ENCODE measurements at places on chromosomes 5 and 9.
A peak's percentile ranks its signal among the peaks of the same experiment; 100 is the strongest.

DNA sequence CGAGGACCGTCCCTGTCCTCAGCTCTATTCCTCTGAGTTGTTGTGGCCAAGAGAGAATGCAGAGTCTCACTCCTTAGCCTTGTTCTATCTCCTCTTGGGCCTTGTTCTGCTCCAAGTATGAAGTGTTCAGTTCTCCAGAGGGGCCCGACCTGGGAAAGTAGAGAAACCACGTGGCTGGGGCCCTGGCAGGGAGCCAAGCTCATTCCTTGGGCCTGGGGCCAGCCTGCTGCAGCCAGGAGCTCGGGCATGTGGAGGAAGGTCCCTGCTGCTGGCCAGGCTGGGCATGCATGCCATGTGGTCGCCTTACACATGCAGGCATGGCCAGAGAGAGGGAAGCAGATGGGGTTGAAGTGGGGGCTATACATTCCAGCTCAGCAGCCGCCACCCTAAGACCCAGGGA is 60.7 kb downstream of the COL27A1 start:
- DNase-seq, result no peak

GRCh38 chr9:38443181-38443580 is 18.9 kb upstream of the IGFBPL1 start:
- no peak for DNase-seq

DNA sequence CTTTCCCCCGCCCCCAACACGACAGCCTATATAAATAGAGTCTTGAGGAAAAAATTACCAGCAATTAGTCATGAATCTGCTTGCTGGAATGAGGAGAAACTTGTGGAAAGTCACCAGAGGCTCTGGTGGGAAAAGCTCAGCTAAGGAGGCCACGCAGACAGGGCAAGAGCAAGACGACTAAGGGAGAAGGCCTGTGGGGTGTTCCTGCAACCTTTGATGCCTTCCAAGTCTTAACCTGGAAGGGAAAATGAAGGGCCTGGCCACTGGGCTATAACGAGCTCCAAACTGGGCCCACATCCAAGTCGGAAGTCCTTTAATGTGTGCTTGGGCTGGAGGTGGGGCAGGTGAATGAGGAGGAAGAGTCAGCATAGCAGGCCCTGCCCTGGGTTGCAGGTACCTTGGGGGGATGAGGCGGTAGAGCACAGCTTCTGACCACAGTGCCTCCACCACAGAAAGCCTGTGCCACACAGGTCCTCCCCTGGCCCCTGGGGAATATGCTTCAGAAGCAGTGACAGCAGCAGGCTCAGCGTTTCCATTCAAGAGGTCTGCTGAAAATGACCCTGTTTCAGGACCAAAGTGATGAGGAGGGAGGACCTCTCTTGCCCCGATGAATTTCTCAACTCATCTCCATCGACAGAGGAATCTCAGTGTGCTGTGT is 92.8 kb upstream of the LRRTM2 start:
- DNase-seq, result no peak

DNA sequence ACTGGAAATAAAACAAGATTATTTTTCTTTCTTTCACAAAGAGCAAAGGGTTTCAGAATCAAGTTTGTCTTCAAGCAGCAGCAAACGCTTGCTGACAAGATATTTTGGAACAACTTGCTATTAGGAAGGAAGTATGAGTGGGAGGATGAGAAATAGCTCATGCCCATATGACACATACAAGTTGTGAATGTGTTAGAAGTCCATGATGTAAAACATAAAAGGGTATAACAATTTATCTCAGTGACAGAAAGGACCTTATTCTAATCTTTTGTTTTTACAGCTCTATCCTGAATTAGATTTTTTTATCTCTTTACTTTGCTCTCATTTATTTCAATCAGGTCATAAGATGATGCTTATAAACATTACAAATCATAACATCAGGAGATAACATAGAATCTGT is 516.6 kb upstream of the MEF2C start:
- DNase-seq, result no peak

- no peak for DNase-seq
Measured at GRCh38 chr9:2021731-2022130, 6.6 kb downstream of the SMARCA2 start.

- DNase-seq, result no peak
Measured at GRCh38 chr5:123508441-123508840, 3.5 kb upstream of the CSNK1G3 start.

- no peak for DNase-seq
Measured at GRCh38 chr9:33331377-33331891, 41.1 kb downstream of the NFX1 start.

- no peak for DNase-seq
Measured at GRCh38 chr9:806285-807156, 35.0 kb upstream of the DMRT1 start.

- no peak for DNase-seq
Measured at GRCh38 chr9:16869882-16870595, 431 bp downstream of the BNC2 start.

DNA sequence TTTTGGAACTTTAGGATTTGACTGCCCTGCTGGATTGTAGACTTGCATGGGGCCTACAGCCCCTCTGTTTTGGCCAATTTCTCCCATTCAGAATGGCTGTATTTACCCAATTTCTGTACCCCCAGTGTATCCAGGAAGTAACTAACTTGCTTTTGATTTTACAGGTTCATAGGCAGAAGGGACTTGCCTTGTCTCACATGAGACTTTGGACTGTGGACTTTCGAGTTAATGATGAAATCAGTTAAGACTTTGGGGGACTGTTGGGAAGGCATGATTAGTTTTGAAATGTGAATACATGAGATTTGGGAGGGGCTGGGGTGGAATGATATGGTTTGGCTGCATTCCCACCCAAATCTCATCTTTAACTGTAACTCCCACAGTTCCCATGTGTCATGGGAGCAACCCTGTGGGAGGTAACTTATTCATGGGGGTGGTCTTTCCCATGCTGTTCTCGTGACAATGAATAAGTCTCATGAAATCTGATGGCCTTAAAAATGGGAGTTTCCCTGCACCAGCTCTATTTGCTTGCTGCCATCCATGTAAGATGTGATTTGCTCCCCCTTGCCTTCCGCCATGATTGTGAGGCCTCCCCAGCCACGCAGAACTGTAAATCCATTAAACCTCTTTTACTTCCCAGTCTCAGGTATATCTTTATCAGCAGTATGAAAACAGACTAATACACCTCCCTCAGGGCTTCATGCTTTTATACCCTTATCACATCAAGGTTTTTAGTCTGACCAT is 206.6 kb downstream of the DENND1A start:
- DNase-seq, result no peak

DNA sequence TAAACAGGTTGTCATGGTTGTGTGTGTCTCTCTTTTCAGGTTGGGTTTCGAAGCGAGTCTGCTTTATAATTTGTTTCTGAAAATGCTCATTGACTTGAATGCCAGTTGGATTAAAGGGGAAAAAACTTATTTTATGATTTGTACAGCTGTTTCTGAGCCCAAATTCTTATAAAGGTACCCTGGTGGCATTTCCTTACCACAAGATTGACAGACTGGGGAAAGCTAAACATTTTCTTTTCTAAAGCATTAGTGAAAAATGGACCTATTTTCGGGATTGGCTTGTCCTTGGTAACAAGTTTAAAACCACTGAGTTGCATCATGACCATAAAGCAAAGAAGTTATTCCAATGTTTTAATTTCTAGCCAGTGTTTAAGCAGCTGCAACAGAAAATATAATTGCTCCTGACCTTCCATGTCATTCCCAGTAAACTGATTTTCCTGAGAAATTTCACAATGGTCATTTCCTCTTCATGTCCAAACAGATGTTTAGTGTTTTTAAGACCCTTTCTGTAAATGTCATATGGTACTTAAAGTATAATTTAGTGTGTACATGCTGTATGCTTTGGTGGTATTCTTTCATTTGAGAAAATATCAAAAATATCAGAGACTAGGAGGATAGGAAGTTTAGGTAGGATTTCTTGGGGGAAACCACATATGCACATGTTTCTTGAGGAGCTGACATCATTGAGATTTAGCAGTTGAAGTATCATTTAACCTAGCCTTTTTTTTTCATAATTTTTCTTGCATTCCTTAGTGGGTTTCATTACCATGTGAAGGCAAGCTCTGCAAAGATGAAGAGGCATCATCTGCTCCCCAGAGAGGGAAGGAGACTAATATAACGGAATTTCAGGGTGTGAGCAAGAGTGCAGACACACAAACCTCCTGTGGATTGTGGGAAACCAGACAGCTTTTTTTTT is 667.1 kb upstream of the RGMB start:
- no peak for DNase-seq

DNA sequence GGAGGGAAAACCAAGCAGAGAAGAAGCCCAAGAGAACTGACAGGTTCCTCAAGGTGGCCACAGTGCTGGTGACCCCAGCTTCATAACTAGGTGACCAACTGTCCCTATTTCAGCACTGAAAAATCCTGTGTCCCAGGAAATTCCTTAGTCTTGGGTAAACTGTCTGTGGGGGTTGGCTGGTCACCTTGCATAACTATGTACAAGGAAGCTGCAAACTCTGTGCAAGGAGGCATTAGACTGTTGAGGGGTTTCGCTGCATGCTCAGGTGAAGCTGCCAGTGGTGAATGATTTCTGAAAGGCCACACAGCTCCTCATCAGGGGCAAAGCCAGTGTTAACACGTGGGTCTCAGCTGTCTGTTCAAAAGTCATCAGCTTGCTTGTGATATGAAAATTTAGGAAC is 36.9 kb downstream of the PCSK5 start:
- no peak for DNase-seq

GRCh38 chr9:88722753-88723152 is 187.8 kb downstream of the NXNL2 start:
- peak; percentile 7 for DNase-seq

GRCh38 chr5:41985945-41986695 is 61.0 kb downstream of the FBXO4 start:
- DNase-seq, result no peak

DNA sequence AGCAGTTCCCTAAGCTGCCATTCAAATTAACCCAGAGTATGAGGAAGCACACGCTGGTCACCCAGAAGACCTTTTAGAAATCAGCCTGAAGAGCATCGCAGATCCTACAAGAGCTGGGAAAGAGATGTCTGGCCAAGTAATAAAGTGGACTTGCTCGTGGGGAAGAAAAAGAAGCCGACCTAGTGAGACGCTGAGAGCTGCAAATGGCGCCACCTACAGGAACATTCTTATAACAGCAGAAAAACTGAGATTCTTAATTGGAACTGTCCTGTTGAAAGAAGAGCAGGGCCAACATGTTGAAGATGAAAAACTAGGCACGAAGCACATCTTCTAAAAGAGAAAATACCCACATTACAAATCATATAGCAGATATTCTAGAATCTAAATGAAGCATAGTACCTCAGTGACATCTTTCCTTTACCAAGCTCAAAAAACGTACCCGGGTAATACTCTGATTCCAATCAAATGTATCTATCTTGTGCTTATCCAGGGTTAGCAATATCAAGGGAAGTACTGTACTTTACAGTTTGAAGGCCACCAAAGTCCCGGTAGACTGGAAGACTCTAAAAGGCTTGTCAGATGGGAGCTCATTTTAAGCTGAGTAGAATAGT is 3.9 kb upstream of the GNAQ start:
- peak; percentile 76 for DNase-seq

- no peak for DNase-seq
Measured at GRCh38 chr5:19986031-19986619, 1.9 kb downstream of the CDH18 start.

DNA sequence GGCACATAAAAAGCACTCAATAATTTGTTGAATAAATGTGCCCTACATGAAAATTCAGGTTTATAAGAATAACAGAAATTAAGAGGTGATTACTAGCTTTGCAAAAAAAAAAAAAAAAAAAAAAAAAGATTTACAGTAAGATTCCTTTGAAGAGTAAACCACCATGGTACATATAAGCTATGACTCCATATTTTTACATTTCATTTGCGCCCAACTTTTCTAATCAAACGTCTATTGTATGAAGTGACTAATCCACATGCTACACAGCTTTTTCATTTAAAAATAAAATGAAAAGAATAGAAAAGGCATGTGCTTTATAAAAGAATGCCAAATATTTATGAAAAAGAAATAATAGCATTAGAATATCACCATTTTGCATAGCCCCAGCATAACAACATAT is at the start of gene PLAC8L1:
PLAC8L1 (minus strand) TSS at position 101 of the 400 bp plus-strand sequence. CDS start 1,266 bp downstream, outside the sequence.
- no peak for DNase-seq

DNA sequence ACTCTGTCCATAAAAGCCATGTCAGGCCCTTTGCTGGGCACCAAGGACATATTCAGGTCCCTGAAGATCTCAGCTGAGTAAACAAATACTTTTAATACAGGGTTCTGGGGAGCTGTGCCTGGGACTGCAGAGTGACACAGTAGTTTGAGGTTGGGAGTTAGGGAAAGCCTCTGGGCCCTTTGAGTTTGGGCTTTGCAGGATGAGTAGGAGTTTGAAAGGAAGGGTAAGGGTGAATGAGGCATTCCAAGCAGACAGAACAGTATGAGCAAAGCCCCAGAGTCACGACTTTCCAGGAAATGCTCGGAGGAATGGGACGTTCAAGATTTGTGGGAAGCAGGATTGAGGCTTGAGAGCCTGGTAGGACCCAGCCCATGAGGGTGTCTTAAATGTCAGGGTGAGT is 13.3 kb downstream of the CRB2 start:
- no peak for DNase-seq

DNA sequence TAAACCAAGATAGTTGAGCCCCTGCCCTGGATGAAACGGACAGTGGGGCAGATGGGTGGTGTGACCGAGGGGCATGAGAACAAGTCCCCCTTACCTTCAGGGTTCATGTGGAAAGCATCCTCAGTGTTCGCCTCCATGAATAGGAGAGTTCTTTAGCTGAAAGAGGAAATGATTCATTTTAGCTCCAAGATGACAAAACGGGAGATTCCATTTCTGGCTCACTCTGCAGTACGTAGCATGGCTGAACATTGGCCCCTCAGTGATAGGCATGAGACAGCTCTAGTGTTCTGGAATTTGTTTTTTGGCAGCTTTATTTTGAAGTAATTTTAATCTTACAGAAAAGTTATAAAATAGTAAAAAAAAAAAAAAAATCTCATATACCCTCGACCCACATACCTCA is 70.2 kb upstream of the AGXT2 start:
- DNase-seq, result no peak

DNA sequence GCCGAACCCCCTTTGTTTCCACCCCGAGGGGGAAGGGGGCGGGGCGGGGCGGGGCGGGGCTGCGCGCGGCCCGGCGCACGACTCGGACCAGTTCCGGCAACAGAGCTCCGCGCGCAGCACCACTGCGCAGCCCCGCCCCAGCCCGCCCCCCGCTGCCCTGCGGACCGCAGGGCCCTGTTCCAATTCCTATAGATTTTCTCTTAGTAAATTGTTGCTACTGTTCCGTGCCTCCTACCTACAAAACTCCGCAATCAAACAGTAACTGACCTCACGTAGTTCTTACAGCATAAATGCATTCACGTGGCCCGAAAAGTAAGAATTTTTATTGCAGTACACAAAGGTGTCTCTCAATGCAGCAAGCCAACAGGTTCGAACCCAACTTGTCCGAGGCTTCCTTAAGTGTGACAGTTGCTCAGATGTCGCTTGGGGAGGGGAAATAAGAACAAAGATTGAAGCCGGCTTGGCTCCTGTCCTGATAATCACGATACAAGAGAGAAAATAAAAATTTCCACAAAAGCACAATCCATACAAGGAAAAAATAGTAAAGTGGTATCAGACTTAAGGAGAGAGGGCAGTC is 1.2 kb upstream of the RNF38 start:
- no peak for DNase-seq

All from HL-60 (cell line).